AG09319 (cell line): ENCODE measurements at places on chromosomes 12 and 14.
A peak's percentile ranks its signal among the peaks of the same experiment; 100 is the strongest.

DNA sequence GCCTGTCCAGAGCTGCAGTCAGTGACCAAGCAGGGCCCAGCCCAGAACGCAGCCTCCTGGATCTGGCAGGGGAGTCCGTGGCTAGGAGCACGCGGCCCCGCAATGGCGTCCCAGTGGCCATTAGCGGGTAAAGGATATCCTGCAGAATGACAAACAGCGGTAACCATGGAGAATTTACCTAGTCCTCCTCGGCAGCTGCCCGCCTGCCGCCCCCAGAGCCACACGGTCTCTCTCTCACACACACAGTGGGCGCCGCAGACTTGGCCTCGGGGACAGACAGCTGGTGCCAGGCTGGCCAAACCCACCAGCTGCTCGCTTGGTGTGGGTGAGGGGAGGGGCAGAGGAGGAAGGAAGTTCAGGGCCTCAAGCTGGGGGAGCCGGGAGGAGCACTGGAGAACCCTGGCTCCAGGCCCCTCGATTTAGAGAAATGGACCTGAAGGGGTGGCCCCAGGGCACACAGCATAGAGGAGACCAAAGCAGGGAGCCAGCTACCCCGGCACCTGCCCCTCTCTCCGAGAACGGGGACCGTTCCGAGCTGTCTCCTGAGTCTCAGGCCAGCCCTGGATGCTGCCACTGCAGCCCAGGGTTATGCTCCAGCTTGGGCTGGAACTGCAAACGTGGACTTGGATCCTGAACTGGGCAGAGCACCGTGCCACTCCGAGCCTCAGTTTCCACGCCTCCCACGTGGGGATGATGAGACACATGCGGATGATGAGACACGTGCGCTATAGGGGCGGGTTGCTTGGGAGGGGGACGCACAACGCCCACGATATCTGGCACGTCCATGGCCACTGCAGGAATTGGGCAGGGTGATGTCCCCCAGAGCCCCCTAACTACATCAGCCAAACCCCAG, 3.4 kb downstream of the CDK2AP1 start:
- DNase-seq: no peak

GRCh38 chr14:75736845-75737485, 75.9 kb downstream of the TTLL5 start:
- DNase-seq: no peak

- DNase-seq: no peak
These were observed 59.1 kb downstream of the EXOC5 start for GRCh38 chr14:57209561-57209960.

- no peak for DNase-seq
These were observed 709.2 kb downstream of the TMEM121 start for GRCh38 chr14:106235356-106236159.

DNA sequence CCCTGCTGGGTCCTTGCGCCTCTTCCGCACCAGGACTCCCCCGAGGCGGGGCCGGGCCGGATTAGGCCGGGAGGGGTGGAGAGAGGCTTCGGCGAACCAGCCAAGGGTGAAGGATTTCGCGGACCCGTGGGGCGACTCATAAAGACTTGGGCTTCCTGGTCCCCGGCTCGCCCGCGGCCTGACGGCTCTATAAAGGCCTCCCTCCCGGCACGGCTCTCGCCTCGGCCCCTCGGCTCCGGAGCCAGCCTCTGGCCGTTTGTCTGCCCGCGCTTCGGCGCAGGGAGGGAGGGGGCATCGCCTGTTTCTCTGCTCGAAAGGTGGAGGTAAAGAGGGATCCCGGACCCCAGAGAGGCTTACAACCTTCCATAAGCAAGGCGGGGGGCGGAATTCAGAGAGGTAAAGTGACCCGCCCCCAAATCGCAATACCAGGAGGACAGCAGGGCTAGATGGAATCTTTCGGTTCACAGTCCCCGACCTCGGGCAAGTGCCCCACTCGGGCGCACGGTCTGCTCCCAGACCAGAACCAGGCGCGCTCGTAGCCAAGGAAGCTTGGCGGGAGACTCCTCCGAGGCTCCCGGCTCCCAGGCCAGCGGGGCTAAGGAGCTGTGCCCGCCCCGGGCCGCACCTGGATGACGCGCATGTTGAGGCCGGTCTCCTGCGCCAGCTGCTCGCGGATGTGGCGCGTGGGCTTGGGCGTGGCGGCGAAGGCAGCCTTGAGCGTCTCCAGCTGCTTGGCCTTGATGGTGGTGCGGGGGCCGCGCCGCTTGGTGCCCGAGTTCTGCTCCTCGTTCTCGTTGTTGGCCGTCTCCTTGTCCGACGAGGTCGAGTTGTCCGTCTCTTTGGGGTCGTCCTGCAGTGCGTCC, 3.9 kb downstream of the LHX5 start:
- no peak for DNase-seq

DNA sequence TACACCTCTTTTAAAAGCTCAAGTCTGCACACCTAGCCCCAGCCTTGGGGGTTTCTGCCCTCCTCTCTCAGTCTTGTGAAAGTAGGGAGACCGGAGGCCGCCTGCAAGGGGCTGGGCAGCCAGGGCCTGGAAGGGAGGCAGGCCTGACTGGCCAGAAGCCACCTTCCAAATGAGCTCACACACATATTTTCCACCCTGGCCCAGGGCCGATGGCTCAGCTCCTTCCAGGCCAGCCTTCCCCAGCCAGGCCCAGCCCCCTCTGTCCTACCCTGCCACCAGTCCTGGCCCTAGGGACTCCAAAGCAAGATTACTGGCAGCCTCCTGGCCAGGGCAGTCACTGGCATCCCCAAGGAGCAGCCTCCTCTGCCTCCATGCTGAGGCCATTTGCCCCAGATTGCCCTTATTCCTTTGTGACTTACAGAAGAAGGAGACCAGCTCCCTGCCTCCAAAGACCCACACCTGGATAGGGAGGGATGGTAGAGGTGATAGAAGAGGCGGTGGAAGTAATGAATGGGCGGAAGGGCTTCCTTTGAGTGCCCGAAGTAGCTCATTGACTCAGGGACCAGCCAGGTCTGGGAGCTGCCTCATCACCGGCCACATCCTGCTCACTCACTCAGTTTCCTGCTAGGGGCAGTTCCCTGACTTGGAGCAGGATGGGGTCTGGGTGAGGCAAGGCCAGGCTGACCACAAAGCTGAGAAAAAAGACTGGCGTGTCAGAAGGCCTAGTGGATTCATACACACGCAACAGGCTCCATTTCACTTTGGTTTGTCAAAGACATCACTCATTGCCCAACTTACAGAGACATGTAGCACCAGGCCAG, 14.8 kb downstream of the MMP14 start:
- peak; percentile 93 for DNase-seq

DNA sequence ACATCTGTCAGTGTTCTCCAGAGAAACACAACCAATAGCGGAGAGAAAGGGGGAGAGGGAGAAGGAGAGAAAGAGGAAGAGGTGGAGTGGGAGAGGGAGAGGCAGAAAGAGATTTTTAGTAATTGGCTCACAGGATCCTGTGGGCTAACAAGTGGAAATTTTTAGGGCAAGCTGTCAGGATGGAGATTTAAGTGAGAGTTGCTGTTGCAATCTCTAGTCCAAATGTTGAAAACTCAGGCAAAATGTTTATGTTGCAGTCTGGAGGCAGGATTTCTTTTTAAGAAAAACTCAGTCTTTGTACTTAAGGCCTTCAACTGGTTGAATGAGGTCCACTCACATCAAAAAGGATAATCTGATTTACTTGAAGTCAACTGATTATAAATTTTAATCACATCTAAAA, 12.5 kb upstream of the GLIPR1L2 start:
- DNase-seq: no peak

DNA sequence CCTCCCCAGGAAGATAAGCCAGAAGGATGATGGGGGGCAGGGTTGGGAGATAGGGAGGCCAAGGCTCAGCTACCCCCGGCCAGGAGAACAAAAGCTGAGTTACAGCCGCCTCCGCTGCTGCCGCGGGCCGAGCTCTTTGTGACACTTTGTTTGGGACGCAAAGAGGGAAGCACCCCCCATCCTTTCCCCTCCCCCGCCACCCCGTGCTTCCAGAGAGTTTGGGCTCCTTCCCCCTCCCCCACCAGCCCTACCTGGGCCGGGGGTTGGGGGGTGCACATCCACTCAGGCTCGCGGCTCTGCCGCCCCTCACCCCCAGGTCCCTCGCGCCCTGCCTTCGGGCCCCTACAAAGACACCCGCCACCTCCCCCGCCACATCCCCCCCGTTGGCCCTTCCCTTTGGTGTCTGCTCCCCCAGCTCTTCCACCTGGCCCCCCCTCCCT, 799 bp downstream of the ZNF219 start:
- DNase-seq: no peak

GRCh38 chr14:67892466-67893100, 73.0 kb downstream of the RAD51B start:
- DNase-seq: no peak

DNA sequence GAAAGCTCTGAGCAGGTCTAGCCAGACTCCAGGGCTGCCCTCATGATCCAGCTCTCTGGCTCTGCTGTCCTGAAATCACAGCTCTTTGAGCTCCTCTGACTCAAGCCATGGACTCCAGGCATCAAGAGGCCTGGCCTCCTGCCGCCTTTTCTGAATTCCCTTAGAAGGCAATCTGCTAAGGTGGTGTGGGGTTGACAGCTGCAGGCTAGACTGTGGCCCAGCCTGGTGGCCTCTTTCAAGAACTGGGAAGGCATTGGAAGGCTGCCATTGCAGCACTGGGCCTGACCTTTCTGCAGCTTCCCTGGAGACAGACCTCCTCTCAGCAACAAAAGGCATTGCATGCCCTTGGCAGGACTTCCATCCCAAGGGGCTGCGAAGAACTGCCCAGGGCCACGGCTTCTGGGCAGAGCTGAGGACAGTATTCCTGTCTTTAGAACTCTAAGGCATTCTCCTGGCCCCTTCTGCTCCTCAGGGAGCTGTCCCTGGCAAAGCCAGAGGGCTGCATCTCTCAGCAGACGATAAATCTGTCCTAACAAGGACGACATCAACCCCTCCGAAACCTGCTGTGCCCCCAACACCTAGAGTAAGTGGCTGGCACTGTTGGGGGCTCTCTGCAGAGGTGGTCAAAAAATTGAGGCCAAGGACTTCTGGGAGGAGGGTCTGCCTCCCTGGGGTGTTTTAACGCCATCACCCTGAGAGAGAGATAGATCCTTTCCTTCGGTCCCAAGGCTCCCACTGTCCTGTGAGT, 115.6 kb downstream of the RBM19 start:
- no peak for DNase-seq

DNA sequence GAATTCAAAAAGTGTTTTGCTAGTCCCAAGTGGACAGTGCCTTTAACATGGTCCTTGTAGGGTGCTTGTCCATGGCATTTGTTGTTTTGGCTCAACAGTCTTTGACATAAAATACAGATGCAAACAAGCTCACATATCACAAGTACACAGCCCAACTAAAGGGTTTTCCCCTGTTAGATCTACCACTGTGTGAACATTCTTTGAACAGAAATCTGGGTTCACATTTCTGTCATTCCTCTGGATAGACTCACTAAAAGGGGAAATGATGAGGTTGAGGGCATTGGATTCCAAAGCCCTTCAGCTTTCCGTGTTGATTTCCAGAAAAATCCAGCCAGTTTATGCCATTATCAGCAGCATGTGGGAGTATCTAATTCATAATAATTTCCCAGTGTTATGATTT, 54.1 kb downstream of the EP400 start:
- DNase-seq: peak; percentile 16

- DNase-seq: no peak
These were observed 253.4 kb upstream of the KITLG start for GRCh38 chr12:88833641-88834116.

- DNase-seq: no peak
These were observed 6.6 kb downstream of the PPP4R4 start for GRCh38 chr14:94180655-94181271.

DNA sequence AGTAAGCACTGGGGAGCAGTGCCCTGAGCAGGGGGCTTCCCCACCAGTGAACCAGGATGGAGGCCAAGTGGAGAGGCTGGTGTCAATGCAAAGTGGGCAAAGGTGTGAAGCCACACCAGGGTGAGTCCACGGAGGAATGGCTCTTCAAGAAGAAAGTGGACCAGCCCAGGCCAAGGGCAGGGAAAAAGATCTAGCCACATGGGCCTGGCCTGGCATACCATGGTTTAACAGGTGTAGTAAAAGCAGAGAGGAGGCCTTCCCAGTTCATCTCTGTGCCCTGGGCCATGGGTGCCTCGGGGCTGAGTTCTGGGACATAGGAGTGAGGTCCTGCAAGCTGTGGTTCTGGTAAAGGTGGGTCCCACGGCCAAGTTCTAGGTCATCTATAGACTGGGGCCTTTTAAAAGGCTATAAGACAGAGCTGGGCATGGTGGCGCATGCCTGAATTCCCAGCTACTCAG, 153.4 kb downstream of the DPF3 start:
- DNase-seq: no peak
